ENCODE measurements at places on chromosomes 13 and 19.
A peak's percentile ranks its signal among the peaks of the same experiment; 100 is the strongest.

DNA sequence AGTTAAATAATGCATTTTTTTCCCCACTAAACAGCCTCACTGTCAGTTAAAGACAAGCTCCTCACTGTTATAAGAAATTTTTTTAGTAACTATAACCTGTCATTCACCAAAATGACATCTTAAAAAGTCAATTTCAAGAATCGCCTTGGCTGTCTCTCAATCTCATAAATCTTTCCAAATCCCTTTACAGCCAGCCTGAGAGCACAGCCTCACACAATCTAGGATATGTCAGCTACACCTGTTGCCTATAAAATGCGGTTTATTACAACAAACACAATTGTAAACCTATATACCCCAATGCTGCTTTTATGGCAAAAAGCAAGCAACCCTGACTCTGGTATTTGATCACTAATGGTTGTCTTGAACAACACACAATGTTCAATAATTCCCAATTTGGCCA, 29.5 kb upstream of the FNDC3A start:
- no peak for DNase-seq

- DNase-seq = no peak
Measured at GRCh38 chr13:42258747-42259146, 13.2 kb upstream of the AKAP11 start.

DNA sequence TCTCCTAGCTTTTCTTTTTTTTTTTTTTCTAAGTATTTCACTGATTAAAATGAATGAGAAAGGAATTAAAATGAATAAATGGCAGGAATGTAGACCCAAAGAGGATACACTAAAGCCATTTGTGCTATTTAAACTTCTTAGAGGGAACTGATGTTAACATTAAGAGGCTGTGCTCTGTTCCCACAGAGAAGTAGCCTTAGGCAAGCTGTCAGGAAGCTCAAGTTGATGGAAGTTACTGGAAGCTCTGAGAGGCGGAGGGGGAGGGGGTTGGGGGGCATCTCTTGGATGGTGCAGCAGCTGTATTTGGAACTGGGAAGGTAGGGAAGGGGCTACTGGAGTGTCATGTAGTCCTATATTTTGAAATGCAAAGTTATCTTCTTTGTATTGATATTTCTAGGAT, 168.2 kb downstream of the DNAJC15 start:
- no peak for DNase-seq

DNA sequence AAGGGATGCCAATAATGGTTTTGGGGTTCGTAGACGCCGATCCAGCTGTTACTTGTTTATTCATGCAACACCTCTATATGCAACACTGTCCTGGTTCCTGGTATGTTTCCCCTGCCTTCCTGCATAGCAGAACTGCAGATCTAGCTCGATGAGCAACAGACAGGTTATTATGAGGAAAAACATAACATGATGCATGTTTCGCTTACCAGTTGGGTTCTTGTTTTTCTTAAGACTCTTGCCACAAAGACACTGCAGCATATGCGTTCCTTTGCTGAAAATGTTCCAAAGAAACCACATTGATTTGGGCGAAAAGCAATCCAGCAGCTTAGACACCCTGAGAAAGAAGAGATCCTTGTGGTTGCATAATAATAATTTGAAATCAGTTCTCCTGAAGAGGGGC, 583 bp downstream of the FGF14 start:
- no peak for DNase-seq

DNA sequence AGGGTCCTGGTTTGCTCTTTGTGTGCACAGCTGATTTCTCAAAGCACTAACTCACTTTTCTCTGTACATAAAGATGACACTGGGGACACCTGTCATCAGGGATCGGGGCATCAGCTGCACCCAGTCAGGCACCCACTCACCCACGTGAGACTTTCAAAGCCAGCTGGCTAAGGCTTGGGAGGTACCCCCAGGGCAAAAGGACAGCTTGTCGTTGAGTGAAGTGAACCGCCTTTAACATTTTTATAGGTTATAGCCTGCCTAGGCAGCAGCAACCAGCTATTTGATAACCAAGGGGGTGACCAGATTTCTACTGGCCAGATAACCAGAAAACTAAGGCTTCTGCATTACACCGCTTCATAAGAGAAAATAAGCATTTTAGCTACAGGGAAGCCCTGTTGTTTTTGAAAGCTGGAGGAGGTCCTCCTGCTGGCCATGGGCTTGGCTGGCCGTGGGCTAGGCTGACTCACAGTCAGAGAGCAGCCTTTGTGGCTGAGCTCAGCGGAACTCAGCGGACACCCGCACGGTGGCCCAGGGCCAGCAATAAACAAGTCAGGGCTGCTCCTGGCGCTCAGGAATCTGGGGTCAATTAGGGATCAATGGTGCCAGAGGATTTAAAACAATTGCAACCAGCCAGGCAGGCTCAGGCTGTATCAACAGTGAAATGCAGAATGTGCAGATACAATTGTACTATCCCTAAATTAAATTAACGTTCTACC, 57.1 kb downstream of the ALOX5AP start:
- peak; percentile 93 for DNase-seq

DNA sequence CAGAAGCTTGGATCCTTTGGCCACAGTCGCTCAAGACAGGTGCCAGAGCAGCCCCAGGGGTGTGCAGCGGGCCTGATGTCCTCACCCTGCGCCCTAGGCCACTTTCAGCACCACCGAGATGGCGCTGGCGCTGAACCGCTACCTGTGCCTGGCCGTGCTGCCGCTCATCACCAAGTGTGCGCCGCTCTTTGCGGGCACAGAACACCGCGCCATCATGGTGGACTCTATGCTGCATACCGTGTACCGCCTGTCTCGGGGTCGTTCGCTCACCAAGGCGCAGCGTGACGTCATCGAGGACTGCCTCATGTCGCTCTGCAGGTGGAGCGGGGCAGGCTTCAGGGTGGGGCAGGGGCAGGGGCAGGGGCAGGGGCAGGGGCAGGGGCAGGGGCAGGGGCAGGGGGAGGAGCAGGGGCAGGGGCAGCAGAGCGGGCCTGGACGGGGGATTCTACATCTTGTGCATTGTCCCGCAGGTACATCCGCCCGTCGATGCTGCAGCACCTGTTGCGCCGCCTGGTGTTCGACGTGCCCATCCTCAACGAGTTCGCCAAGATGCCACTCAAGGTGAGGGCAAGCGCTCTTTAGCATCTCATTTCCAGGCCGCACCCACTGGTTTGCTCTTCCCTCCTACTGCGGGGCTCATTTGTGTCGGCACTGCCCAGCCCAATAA, 69.1 kb downstream of the RYR1 start:
- DNase-seq = no peak

- peak; percentile 30 for DNase-seq
Measured at GRCh38 chr13:101307181-101307701, 109.1 kb downstream of the NALCN start.

DNA sequence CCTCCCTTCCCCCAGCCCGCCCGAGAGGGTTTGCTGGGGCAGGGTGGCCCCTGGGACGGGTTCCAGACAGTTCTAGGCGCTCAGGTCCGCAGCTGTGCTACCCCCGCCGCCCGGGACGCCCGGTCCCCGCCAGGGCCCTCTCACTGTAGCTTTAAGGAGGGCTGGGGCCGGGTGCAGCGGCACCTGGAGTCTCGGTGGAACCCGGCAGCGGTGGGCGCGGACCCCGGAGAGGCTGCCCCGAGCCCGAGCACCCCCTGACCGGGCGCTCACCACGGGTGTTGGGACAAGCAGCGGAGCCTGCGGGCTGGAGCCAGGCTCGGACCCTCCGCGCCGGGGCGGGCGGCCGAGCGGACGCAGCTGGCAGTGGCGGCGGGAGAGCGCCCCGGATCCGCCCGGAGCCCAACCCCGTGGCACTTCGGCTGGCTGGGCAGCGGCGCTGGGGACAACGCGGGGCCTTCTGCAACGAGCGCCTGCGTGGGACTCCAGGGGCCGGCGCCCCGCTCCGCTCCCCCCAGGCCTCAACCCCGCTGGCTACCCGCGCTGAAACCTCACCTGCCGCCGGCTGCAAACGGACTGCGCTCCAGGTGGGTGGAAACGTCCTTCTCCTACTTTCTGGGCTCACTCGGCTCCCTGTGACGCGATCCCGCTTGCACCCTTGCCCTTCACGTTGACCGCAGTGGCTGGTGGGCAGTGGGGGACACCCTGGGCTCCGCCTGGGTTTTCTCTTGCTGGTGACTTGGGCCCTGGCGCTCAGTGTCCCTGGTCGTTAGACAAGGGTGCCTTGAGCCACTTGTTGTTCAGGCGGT, 81.1 kb downstream of the ZNF429 start:
- DNase-seq = no peak

- no peak for DNase-seq
Measured at GRCh38 chr19:47704024-47704423, 9.2 kb upstream of the EHD2 start.

DNA sequence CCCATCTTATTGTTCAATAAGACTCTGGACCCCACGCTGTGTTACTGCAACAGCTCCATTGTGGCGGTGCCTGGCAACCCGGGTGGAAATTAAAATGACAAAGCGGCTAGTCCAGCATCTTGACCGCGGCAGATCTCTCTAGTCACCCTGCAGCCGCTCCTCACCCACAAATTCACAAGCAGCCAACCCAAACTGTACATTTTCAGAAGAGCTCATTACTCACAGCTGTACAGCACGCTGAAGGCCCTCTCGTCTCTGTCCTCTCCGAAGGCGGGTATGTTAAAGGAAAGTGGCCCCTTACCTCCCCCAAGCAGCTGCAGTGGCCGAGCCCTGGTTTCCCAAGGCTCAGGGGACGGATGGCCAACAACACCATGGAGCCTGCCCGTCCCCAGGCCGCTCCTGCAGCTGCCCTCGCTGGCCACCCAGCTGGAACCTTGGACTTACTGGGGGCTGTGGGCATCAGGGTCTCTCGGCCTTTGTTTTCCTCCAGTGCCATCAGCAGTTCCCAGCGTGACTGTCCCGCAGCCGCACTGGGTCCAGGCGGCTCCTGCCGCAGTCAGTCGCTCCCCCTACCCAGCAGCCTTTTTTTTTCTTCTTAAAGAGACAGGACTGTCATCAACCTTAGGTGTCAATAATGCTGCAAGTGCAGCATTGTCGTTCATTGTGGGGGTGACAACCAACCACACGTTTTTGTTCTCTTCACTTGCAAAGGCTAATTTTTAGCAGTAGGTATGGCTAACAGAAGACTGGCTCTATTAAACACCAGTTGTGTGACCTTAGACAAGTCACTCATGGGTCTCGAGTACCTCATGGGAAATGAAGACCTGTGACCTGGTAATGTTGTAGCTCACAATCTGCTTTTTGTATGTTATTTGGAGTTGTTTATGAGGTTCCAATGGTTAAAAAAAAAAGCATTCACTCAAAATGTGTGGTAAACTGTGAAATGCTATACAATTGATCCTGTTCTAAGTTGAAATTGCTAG, at the start of gene SACS:
Gene SACS (minus strand): TSS at position 532 of the 983 bp plus-strand sequence. CDS start 22,463 bp downstream, outside the sequence.
- DNase-seq = peak; percentile 23

DNA sequence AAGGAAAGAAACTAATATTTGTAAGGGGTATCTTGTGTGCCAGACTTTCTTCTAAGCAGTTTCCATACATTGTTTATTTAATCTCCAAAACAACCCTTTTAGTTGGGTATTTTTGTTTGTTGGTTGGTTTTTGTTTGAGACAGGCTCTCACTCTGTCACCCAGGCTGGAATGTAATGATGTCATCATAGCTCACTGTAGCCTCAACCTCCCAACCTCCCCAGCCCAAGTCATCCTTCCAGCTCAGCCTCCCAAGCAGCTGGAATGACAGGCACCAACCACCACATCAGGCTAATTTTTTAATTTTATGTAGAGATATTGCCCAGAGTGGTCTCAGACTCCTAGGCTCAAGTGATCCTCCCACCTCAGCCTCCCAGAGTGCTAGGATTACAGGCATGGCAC, 41.2 kb upstream of the LSM14A start:
- no peak for DNase-seq

GRCh38 chr13:74860789-74861188, 621.2 kb downstream of the TBC1D4 start:
- no peak for DNase-seq
